ENCODE measurements at places on chromosomes 16 and 17.

GRCh38 chr17:15404106-15405057 is 63.0 kb upstream of the TEKT3 start:
- DNase-seq: no peak

DNA sequence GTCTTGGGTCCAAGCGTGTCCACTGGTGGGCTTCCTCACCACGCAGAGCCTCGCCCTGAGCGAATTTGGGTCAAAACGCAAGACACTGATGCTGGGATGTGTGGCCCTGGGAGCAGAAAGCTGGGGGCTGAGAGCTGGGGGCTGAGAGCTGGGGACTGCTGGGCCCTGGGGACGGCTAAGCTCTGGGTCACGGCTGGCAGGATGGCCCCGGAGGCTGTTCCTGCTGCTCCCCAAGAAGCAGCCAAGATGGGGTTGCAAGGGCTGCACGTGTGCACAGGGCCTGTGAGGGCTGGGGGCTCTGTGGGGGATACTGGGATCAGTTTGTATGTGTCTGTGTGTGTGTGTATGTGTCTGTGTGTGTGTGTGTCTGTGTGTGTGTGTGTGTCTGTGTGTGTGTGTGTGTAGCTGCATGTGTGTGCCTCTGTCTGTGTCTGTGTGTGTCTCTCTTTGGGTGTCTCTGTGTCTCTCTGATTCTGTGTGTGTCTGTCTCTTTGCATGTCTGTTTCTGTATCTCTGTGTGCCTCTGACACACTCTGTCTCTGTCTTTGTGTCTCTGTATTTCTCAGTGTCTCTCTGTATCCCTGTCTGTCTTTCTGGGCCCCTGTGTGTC is 38.2 kb upstream of the CIBAR2 start:
- no peak for DNase-seq

GRCh38 chr17:57707892-57708291 is 37.2 kb downstream of the CCDC182 start:
- no peak for DNase-seq

GRCh38 chr16:16881814-16882213 is 502.9 kb downstream of the NPIPA7 start:
- DNase-seq: no peak

DNA sequence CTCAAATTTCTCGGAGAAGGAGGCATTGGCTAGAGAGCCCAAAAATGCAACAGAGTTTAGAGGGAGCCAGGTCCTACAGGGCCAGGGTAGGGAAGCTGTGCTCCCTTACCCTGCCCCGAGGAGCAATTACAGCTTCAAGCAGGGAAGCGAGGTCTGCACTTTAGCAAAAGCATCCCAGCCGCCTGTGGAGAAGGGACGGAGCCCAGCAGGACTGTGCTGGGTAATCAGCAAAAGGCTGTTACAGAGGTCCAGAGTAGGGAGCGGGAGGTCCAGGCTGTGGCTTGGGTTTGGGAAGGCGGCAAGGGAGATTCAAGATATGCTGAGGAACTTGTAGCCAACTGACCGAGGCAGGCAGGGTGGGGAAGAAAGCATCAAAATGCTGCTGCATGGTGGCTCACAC is 162.6 kb downstream of the TMEM132E start:
- DNase-seq: no peak

- no peak for DNase-seq
Observed at GRCh38 chr16:1912215-1912543, 6.0 kb downstream of the HS3ST6 start.

DNA sequence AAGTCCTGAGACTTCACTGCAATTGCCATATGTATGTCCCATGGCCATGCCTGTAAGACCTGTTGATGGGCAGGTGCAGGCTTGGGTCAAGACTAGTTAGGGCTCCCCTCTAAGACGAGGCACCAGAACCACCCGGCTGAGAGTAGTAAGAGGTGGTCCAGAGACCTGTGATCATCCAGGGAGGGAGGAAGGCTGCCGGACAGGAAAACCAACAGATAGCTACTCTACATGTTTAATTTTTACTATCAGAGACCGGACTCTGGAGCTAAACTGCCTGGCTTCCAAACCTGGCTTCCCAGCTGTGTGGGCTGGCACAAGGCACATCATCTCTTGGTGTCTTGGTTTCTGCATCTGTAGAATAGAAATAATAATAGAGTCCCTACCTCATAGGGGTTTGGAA is 73.0 kb downstream of the ERCC4 start:
- DNase-seq: no peak

DNA sequence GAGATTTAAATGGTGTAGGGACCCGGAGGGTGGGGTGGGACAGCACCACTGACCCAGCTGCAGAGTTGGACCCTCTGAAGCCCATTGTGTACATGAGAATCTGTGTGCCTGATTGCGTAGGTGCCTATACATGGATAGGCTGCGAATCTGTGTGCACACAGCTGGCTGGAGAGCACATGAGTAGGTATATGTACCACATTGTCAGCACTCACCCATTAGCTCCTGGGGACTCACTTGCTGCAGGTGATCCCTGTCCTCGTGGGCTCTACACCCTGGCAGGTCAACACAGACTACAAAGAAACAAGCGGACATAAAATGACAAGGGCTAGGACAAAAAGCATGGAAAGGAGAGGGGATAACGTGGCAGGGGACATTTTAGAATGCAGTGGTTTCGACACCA is 11.3 kb upstream of the CETP start:
- DNase-seq: no peak

DNA sequence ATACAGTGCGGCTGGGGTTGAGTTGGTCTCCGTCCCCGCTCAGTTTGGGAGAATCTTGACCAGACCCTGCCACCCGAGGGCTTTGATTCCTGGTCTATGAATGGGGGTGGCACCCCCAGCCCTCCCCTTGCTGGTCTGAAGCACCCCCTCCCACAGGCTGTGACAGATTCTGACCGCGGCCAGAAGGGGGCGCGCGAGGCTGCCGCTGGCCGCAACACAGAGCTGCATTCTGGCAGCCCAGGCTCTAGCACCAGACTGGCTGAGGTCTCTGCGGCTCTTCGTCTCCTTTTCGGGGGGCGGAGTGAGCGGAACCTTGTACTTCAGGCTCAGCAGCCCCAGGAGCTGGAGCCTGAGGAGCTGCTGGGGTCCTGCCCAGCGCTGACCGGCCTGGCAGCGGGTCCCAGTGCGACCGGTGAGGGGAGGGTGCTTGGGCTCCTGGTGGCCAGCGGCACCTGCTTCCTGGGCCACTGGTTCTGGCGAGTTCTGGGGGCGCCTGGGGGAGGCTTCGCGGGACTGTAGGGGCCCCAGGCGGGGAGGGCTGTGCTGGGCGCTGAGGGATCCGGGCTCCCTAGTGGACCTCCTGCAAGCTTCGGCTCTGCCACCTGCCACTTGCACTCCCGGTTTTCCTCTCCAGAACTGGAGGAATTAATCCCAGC is 1011.6 kb downstream of the KCNJ18 start:
- DNase-seq: no peak

Measured in hippocampal formation (tissue), 2 donors.